ENCODE measurements at places on chromosomes 4 and X.

DNA sequence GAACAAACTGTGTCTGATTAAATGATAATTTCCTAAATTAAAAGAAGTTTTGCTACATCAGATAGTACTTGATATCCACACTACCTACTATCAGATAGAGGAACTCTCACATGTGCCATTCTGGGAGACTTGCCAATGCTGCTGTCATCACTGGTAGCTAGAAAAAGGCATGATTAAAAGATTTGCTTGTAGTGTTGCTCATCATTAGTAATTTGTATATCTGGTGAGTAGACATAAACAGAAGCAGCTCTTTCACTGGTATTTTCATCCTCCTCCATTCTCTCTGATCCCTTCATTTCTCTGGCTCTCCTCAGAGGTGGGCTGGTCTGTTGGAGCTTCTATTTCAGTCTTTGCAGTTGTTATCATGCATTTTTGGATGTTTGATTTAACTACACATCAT lies 56.0 kb downstream of the SPRY1 start:
- no peak for DNase-seq

- no peak for DNase-seq
Measured at GRCh38 chr4:76166480-76166879, 18.3 kb upstream of the NUP54 start.

DNA sequence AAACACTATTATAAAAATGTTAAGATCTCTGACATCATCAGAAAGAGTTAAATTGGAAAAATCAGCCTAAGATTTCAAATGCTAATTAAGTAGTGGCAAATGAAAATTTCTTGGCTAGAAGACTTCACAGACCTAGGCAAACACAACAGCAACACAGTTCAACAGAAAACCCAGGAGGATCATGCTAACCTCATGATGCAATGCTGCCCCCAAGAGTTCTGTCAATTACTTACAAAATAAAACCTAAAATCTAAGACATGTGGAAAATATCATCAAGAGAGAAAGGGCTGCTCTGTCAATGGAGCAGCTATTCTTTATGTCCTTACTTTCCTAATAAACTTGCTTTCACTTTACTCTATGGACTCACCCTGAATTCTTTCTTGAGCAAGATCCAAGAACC lies 21.0 kb downstream of the S100G start:
- DNase-seq: no peak

- DNase-seq: no peak
Measured at GRCh38 chrX:108224218-108224617, 132.6 kb downstream of the ATG4A start.

DNA sequence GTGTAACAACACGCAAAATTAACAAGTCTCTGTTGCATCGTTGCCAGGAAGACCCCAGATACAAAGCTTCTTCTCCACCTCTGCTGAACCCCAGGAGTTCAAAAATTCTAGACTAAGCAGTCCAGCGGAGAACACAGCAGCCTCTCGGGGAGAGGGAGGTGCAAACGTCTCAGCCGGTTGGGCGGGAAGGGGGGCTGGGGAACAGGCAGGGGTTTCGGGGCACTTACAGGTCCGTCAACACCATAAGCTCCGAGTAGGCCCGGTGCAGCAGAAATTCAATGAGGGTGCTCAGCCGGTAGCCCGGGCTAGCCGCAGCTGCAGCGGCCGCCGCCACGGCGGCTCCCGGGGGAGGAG lies 394 bp downstream of the MED14 start:
- no peak for DNase-seq

DNA sequence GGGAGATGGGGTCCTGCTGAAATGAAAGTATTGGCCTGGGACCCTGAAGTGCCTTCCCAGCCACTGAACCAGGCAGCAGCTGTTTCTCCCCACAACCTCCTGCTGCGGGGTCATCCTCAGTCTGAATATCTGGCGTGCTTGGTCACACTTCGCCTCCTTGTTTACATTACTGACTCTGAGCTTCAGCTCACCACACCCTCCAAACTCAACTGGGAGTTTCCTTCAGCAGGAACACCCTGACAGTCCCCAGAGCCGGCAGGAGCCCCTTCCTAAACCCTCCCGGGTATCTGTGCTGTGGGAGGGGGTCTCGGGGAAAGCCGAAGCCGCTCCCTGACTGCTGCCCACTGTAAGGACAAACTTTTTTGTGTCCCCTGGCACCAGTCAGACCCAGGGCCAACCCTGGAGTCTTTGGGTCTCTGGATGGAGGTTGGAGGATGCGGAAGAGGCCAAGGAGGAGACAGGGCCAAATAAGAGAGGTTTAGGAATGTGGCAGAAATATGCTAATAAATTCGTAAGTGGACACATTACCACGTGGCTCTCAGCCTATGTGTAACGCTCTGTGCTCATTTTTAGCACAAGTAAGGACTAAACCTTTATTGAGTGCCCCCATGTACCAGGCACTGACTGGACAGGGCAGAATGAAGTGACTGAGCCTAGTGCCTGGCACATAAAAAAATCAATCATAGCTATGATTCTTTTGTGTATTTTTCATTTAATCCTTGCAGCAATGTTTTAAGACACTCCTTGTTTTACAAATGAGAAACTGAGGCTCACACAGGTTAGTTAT lies 20.7 kb downstream of the FHDC1 start:
- no peak for DNase-seq

DNA sequence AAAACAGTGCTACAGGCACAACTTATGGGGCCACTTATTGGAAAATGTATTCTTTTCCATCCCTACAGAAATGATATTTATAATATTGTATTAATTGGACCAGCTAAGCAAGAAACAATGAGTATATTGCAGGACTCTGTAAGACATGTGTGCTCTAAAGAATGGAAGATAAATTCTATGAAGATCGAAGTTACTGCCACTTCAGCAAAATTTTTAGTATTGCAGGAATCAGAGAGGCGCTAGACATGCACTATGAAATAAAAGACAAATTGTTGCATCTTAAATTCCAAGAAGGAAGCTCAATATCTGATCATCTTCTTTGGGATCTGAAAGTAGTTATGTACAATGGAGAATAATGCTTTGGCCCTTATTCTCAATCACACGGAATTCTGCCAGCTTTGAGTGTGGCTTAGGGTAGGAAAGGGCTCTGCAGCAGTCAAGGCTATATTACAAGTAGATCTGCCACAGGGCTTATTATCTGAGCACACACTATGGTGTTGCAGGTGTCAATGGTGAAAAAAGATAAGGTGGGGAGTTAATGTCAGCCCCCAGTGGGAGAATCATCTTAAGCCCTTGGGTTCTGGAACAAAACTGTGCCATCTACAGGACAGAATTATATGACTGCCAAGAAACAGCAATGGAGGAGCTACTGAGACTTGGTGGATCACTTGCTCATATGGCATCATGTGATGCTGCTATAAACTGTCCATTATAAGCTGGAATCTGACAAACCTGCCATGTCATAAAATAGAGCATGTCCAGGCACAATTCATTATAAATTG lies 334.0 kb upstream of the NDST3 start:
- no peak for DNase-seq

- no peak for DNase-seq
Measured at GRCh38 chr4:7002336-7002735, 40.8 kb upstream of the TADA2B start.

DNA sequence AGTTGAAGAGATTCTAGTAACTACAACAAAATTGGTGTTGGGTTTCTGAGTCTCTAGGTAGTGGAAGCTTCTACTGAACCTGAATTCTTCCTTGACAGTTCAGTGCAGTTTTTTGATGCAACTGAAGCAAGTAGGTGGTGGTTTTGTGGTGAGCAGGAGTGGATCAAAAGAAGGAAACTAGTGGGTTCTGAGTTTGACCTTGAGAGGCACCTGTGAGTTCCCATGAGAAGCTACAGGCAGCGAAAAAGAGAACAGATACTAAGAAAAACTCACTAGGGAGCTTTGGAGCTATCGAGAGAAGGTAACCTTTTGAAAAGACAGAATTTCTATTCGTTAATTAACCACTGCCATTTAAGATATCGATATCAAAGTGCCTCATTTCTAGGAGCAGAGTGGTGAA lies 145.2 kb downstream of the PDHA2 start:
- DNase-seq: no peak

DNA sequence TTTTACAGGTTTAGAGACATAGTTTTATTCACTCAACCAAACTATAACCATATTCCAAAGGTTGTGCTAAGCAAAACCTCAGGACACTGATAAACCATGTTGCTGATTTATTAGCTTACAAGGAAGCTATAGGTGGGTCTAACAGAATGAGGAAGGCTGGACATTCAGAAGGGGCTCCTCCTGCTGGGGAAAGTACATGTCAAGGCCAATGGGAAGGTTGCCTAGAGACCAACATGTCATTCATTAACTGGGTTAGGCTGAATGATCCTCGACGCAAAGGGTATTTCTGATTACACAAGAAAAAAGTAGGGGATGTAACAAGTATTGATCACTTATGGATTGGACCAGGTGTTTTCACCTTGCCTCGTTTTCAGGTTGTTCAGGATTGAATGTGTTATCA lies 30.3 kb downstream of the SLC10A6 start:
- no peak for DNase-seq

- no peak for DNase-seq
Measured at GRCh38 chr4:61727286-61727685, 527.2 kb downstream of the ADGRL3 start.

- no peak for DNase-seq
Measured at GRCh38 chr4:88137112-88137511, 21.3 kb downstream of the ABCG2 start.

DNA sequence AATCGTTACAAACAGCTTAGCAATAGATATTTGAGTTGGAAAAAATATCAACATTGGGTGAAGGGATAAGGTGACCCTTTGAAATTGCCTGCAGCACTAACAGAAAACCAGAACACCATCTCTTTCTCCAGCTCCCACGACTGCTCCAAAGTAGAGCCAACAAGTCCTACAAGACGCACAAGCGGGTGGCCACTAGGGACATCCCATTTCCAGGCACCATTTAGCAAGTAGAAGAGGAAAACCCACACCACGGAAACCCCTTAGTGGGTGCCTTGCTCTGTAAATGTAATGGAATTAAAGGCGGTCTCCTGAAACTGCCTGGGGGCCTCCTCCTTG lies 1.9 kb downstream of the ARHGAP6 start:
- DNase-seq: no peak

GRCh38 chr4:183987987-183988392 lies 82.9 kb downstream of the STOX2 start:
- DNase-seq: peak; percentile 77

DNA sequence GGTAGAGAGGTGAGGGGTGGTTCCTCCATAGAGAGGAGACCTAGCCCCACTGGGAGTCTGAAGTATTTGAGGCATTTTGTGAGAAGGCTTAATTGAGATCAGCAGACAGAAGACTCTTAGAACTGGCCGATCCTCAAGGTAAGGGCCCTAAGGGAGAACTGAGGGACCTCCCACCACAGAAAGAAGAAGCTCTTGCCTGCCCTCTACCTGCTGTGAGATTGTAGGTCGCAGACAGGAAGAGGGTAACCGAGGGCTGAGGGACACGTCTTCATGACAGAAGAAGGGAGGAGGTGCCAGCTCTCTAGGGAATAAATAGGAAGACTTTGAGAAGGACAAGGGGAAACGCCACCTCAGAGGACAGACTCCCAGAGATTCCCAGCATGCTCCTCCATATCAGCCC lies 24.1 kb upstream of the MAGEC1 start:
- no peak for DNase-seq

DNA sequence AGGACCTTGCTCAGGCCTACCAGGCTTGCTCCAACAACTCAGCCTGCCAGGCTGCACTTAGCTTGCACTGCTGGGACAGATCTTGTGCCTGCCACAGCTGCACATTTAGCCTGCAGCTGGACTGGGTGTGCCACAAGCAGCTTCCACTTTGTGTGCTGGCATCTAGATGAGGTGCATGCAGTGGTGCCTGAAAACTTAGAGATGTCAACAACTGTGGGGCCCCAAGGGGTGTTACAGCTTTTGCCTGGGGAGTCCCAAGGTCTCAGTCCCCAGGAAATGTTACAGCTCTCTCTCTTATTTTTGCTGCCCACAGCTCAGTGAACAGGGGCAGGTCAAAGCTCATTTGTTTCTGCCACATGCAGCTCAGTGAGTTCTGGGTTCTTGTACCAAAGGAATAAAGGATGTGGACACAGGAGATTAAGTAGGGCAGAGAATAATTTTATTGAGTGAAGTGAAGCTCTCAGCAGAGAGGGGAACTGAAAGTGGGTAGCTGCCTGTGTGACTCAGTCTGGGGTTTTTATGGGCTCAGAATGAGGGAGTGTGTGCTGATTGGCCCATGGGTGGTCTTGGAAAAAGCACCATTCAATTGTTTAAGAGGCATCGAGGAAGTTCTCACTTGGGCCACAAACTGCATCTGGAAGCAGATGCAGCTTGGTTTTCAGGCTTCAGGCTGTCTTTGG lies 828.3 kb downstream of the TECRL start:
- DNase-seq: no peak

DNA sequence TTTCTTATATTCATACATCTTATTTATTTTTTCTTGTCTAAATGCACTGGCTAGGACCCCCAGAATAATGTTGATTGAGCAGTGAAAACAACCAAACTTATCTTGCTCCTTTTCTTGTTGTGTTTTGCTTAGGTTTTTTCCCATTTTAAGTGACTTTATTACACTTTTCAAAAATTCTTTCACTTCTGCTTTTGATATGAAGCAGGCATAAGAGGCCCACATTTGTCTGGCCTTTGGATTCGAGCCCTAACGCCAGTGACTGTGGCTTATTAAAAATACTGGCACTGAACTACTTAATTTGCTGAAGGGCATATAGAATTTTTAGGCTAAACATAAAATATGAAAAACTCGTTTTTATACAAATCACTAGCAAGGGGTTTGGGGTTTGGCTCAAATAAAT lies 197.0 kb downstream of the ASB9 start:
- DNase-seq: no peak

GRCh38 chr4:41427931-41428600 lies 109.9 kb upstream of the LIMCH1 start:
- no peak for DNase-seq

DNA sequence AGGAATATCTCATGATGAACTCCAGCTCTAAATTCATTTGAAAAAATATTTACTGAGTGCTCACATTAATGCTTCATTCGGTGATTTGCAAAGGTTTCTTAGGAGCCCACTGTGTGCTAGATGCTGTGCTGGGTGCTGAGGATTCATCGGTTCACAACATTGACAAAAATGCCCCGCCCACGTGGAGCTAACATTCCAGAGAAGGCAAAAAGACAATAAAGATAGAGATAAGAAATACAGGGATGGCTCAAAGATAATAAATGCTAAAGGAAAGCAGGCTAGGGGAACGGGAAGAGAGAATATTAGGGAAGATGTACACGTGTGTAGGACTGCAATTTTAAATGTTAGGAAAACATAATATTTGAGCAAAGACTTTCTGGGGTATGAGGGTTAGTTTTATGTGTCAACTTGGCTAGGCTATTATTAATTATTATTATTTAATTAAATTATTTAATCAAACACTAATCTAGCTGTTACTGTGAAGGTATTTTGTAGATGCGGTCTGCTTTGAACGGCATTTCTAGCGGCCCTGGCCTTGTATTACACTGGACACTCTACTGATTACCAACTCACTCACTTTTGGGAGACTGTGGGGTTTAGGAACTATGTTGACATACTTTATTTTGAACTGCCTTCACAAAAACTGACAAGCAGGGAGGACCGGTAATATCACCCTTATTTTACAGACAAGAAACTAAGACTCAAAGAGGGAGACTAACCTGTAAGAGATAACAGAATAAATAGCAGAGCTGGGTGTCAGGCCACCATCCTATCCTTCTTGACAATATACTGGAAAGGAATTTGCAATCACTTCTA lies 61.9 kb upstream of the IRF2 start:
- no peak for DNase-seq

GRCh38 chr4:146029939-146030710 lies 91.5 kb upstream of the ZNF827 start:
- DNase-seq: no peak

- DNase-seq: no peak
Measured at GRCh38 chrX:66191563-66191962, 27.5 kb downstream of the HEPH start.

Measured in anterior cingulate cortex (tissue), 58 donors.